ENCODE measurements at places on chromosomes 12 and 14. TPM values are rescaled to one million over a fixed set of nuclear protein-coding genes. Genes with fewer than 3 reads are reported as not detected.

DNA sequence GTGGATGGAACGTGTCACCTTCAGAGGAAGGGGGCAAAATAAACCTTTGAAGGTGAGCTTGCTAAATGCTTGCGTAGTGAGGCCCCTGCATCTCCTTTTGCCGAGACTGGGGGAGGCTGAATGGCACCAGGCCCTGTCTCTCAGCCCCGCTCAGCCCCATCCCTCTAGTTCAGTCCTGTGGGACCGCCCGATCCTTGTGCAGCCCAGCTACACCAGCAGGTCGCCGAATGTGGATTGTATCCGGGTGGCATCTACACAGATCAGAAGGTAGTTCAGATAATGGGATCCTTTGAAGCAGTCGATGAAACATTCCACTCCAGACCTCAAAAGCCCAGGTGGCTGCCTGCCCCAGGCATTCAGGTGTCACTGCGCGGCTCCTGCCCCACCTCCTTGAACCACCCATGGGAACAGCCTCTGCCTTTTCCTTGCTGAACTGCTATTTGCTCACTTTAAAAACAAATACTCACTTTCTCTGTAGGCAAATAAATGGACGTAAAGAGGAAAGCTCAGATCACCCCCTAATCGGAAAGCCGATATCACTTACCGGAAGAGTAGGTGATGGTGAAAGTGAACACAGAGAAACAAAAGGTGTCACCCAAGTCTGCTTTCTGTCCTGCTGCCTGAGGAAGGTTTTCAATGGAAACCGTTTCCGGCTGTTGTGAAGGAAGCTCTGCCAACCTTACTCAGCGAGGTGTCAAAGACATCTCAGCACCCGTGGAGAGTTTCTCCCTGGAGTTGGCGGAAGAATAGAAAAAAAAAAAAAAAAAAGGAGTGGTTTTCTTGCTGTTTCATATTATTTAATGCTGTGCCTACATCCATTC is 100.3 kb upstream of the NCOR2 start:
- H3K36me3 ChIP-seq: no peaks in the 10 kb centered on the region
- H3K27me3 ChIP-seq: peaks cover 8% of the 10 kb centered on the region
- no peak overlapping the region for H3K4me3 ChIP-seq
- no peak overlapping the region for H3K27ac ChIP-seq
- DNase-seq: no peak

- H3K36me3 ChIP-seq: no peaks in the 10 kb centered on the region
- no peaks in the 10 kb centered on the region for H3K4me1 ChIP-seq
- no peak overlapping the region for H3K4me3 ChIP-seq
- no peak overlapping the region for H3K27ac ChIP-seq
- H3K27me3 ChIP-seq: no peaks in the 10 kb centered on the region
- no peak for DNase-seq
Observed at GRCh38 chr12:32843528-32844095, 53.0 kb downstream of the PKP2 start.

DNA sequence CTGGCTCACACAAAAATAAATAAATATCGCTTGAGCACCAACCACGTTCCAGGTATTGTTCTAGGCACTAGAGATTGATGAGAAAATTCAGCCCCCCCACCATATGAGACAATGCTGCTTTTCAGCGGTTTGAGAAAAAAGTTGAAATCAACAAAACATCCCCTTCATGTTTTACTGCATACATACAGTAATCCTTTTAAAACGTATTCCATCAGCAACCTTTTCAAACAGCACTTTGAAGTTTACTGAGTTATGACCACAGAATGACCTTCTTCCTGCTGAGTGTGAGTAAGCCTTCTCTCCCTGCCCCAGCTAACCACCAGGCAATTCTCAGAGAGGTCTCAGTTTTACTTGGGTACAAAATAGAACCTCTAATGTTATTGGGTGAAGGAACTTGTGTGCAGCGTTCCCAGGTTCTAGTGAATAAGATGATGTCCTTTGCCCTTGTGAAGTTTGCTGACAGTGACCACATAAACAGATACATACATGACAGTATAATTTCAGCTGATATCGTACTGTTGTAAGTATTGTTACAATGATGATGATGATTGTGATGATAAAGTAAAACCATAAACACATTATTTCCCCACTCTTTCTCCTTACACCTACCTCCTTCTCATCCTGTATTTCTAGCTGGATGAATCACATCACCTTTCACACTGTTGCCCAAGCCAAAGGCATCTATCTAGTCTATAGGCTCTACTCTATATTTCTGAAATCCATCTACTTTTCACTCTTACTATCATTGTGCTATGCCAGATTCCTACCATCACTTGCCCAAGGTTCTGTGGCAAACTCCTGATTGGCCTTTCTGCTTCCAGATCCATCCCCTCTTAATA is 124.4 kb upstream of the KRR1 start:
- H3K27me3 ChIP-seq: no peaks in the 10 kb centered on the region
- H3K4me3 ChIP-seq: no peak overlapping the region
- no peak for DNase-seq
- H3K4me1 ChIP-seq: no peaks in the 10 kb centered on the region

DNA sequence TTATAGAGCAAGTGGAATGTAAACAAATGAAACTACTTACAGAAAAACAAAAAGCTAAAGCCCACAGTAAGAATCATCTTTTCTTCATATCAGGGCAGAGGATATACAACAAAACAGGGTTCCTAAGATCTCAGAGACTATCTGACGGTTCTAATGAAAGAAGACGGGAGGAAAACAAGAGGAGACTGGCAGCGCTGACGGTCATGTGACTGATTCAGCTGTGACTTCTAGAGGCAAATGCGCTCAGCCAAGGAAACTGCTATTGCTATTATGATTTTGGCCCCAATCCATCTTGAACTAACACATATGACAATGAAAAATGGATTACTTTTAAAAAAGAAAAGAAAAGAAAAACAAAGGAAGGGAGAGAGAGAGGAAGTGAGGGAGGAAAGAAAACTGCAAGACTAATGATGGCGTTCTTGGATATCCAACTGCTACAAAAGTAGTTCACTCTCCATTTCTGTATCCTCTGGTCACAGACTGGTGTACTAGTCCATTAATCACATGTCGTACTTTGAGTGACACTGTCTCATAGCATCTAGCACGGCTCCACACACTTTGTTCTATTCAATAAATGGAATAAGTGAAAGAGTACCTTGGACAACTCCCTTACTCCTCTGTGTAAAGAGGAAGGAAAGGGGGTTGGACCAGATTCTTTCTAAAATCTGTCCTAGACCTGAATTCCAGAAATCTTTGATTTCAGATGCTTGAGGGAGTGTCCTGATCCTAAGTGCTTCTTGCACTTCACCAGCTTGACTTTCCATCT is 119.3 kb downstream of the DAD1 start:
- H3K27me3 ChIP-seq: no peaks in the 10 kb centered on the region
- no peaks in the 10 kb centered on the region for H3K36me3 ChIP-seq
- H3K4me1 ChIP-seq: peaks cover 37% of the 10 kb centered on the region
- H3K4me3 ChIP-seq: no peak overlapping the region
- no peak for DNase-seq
- no peak overlapping the region for H3K27ac ChIP-seq

GRCh38 chr14:100898465-100898864 is 5.1 kb downstream of the RTL1 start:
- no peaks in the 10 kb centered on the region for H3K4me1 ChIP-seq
- no peak overlapping the region for H3K27ac ChIP-seq
- DNase-seq: no peak
- no peak overlapping the region for H3K4me3 ChIP-seq

DNA sequence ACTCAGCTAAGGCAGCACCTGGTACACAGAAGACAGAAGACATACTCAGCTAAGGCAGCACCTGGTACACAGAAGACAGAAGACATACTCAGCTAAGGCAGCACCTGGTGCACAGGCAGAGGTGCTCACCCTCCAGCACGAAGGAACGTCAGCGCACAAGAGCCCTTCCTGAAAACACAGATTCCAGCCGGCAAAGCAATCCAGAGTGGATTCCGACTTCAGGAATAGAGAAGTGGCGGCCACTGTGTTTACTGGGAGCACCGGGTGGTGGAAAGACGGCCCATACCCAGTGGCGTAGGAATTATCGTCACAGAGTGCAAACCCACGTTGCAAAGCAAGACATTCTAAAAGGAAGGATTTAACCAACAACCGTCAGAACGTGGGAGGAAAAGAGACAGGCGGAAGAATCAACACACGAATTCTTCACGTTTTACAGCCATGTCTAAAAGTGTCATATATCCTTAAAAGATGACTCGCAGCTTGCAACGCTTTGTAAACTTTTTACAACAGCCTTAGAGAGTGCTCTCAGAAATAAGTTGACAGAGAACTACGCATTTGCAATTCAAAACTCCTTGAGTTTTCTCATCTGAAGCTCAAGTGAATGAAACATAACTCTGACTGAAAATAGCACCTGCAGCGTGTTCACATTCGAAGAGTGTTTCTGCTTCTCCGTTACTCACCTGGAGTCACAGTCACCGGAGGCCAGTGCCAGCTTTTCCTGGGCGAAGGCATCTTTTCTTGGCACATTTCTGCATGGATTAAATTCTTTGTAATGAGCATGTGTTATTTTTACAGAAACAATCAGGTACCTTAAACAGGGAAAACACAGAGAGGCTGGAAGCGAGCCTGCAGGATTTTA is 55.8 kb upstream of the GALNT9 start:
- no peaks in the 10 kb centered on the region for H3K36me3 ChIP-seq
- DNase-seq: no peak
- no peak overlapping the region for H3K4me3 ChIP-seq

- H3K36me3 ChIP-seq: no peaks in the 10 kb centered on the region
- H3K27me3 ChIP-seq: no peaks in the 10 kb centered on the region
- H3K27ac ChIP-seq: no peak overlapping the region
- H3K4me3 ChIP-seq: no peak overlapping the region
- peak; percentile 81 for DNase-seq
Observed at GRCh38 chr14:73472185-73473114, 14.1 kb upstream of the NUMB start.

GRCh38 chr12:4569261-4569660 is 7.3 kb downstream of the DYRK4 start:
- H3K27ac ChIP-seq: no peak overlapping the region
- peaks cover 52% of the 10 kb centered on the region for H3K4me1 ChIP-seq
- no peak overlapping the region for H3K4me3 ChIP-seq
- H3K36me3 ChIP-seq: peaks cover 2% of the 10 kb centered on the region
- no peak for DNase-seq

- H3K36me3 ChIP-seq: no peaks in the 10 kb centered on the region
- H3K27ac ChIP-seq: no peak overlapping the region
- H3K4me3 ChIP-seq: no peak overlapping the region
- no peaks in the 10 kb centered on the region for H3K27me3 ChIP-seq
Observed at GRCh38 chr14:101469382-101470247, 91.7 kb upstream of the DIO3 start.

GRCh38 chr14:101248840-101249675 is 312.2 kb upstream of the DIO3 start:
- H3K27me3 ChIP-seq: no peaks in the 10 kb centered on the region
- no peak for DNase-seq
- no peak overlapping the region for H3K27ac ChIP-seq

DNA sequence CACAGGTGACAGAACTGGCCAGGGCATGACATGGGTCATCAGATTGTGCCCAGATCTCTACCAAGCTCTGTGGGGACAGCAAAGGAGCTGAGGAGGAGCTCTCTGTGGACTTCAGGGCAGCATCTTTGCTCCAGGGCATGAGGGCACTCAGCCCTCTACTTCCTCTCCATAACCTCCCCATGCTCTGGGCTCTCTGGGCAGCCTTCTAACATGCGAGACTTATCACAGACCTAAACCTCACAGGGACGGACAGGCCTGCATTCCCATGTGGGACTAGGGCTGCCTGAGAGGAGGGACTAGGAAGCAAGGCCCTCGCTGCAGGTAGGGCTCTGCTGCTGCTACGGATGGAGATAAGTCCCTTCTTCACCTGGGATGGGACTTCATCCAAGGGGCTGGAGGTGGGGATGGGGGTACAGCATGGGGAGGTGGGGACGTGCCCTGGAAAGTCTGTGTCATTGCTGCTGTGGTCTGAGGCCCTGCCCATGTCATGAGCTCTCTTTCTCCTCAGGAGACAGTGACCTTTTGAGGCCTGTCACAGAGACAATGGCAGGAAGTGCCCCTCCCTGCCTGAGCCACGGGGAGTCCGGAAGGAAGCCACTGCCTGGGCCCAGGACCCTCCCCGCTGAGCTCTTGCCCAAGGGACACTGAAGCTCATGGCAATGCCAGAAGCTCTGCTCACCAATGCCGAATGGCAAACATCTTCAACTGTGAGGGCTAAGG is 44.1 kb downstream of the PITPNM2 start:
- H3K27ac ChIP-seq: peak overlapping the region; percentile 74
- peak; percentile 45 for DNase-seq
- H3K4me1 ChIP-seq: peaks cover 32% of the 10 kb centered on the region
- H3K36me3 ChIP-seq: peaks cover 3% of the 10 kb centered on the region

DNA sequence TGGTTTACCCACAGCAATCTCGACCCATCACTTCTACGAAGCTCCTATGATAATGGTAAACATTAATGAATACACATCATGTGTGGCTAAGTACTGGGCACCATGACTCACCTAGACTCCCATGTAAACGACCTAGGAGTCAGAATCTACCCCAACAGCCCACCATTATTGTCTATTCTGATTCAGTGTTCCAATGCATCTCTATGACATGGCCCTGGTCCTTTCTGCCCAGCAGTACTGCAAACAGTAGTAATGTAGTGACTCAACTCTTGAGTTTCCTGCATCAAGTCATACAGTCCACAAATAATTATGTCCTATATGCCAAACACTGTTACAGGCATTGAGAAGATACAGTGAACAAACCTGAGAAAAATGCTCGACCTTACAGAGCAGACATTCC is 14.6 kb downstream of the GTF2A1 start:
- H3K4me1 ChIP-seq: peaks cover 22% of the 10 kb centered on the region
- no peak overlapping the region for H3K4me3 ChIP-seq
- H3K27ac ChIP-seq: no peak overlapping the region

DNA sequence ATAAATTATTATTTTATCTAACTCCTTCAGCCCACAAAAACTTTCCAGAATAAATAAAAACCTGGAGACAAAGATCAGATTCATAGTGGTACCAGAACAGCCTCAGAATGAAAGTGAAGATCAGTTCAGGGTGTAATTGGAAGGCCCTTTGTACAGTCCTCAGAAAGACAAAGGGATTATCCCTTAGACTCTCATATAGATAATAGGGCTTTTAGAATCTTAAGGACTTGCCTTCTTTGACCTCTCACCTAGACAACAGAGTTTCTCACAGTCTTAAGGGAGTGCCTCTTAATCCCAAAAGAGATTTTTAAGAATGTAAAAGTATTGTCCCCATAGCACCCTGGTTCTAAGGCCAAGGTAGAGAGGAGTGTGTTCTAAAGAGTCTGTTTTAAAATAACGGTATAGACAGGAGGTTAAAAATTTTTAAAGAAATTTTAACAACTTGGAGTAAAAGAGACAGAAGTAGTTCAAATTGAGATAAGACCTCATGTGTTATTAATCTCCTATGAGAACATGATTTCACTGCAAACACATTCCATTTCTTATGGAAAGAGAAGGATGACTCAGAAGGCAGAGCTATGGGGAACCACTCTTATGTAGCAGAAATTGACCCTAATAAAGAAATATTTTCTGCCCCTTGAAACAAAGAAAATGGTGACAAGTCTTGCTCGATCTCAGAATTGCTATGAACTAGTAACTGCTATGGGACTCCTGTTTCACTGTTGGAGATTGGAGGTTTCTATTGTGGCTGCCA is 24.2 kb upstream of the NOVA1 start:
- no peak overlapping the region for H3K27ac ChIP-seq
- DNase-seq: no peak
- H3K36me3 ChIP-seq: no peaks in the 10 kb centered on the region
- H3K4me1 ChIP-seq: no peaks in the 10 kb centered on the region

GRCh38 chr12:97476255-97476654 is 13.7 kb downstream of the RMST start:
- H3K27ac ChIP-seq: no peak overlapping the region
- no peaks in the 10 kb centered on the region for H3K36me3 ChIP-seq
- no peak overlapping the region for H3K4me3 ChIP-seq
- no peak for DNase-seq
- no peaks in the 10 kb centered on the region for H3K27me3 ChIP-seq
- no peaks in the 10 kb centered on the region for H3K4me1 ChIP-seq

The LBHD2 gene
- not detected for total RNA-seq

The MTRFR gene
- 49.0 TPM for total RNA-seq

The CFAP251 gene
- total RNA-seq: 1.6 TPM

The LETMD1 gene
- 101 TPM for total RNA-seq

The PIWIL1 gene
- not detected for total RNA-seq
